ENCODE measurements at places on chromosomes 2 and 18.

DNA sequence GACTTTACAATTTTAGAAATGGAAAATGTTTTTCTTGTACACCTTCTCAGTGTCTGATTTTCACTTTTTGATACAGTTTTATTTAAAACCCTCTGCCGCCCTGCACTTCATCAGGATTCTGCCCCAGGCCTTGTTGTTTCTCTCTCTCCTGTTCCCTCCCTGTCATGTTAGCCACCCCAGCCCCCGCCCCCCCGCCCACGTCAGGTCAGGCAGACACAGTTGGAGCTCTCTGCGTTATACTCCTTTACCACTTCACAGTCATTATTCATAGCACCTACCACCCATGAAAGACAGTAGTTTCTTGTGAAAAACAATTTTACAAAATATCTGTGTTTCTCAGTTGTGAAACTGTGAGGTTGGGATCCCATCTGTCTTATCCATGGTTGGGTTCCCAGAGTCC lies 21.5 kb downstream of the ADNP2 start:
- DNase-seq: no peak

DNA sequence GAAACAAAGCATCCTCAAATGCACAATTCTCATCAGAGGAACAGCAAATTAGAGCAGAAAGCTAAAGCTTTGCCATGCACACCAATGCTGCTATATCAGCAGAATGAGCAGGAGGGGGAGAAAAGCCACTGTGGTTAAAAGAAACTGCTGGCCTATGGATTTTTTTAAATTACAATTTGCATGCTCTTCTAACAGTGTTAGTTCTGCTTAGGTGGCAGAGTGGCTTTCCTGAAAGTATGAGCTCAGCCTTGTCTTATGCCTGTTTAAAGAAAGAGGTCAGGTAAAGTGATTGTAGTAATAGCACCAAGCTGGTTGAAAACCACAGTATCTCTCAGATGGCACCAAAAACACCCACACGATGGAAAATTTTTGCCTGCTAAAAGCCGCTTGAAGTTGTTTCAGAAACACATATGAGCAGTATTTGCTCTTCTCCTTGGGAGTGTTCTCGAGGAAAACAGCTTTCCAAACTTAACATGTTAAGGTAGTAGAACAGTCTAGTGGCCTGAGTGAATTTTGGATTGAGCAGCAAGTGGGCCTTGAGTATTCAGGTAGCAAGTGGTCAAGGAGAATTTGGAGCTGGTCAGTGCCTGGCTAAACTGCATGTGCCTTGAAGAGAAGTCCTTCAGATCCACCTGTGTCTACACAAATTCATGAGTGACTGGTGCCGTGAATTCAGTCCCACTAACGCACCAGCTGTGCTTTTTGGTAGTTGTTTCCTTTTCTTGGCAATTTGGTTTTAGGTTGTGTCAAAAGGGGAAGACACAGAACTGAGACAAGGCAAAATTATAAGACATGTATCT lies 19.6 kb upstream of the NDUFV2 start:
- DNase-seq: no peak

DNA sequence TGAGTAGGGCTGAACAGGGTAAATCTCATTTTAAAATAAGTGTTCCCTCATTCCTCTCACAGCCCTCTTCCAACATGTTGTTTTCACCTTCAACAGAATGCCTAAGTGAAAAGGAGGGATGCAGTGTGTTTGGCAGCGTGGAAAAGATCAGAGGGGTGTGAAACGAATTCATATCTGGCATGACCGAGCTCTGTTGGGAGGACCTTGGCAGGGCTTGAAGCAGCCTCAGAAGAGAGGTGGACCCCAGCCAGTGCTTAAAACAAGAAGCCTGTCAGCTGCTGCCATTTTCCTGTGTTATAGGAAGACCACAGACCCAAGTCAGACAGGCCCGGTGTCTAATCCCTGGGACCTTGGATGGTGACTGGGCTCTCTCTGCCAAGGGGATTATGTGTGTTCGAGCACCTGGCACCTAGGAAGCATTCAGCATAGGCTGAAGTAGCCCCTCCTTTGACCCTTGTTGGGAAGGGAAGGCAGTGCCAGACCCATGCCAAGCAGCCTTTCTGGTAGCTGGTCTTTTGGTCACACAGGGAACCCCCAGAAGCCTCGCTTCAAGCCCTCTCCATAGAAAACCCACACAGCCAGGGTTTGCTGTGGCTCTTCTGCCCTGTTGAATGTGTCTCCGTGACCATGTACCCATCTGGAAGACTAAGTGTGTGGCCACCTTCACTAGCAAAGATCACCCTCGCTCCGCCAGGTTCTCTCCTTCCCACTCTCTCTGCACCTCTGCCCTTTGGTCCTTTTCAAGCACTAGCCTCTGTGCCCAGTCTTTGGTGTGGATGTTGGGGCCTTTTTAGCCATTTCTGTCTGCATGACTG lies 87.5 kb upstream of the ST3GAL5 start:
- DNase-seq: no peak

DNA sequence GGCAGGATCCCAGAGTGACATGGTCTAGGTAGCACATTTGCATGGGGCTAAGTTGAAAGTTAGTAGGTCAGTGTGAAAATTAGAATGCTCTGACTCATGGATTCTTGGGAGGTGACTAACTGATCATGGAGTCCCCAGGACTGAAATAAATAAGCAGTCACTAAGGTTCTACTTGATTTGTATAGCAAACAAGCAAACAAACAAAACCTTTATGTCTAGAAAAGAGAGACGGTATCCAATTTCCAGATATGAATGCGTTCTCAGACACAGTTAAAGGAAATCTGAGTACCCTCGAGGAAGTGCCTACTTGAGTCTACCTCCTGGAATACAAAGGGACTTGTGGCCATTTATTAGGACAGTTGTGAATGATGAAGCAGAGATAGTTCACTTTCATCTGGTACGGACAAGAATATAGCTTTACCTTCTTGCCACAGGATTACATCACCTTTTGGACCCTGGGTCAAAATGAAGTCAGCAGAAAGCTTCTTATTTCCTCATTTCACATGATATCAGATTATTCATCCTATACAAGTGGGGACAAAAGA lies 54.3 kb upstream of the AGPS start:
- DNase-seq: no peak

GRCh38 chr2:45769056-45769455 lies 117.6 kb downstream of the PRKCE start:
- no peak for DNase-seq

DNA sequence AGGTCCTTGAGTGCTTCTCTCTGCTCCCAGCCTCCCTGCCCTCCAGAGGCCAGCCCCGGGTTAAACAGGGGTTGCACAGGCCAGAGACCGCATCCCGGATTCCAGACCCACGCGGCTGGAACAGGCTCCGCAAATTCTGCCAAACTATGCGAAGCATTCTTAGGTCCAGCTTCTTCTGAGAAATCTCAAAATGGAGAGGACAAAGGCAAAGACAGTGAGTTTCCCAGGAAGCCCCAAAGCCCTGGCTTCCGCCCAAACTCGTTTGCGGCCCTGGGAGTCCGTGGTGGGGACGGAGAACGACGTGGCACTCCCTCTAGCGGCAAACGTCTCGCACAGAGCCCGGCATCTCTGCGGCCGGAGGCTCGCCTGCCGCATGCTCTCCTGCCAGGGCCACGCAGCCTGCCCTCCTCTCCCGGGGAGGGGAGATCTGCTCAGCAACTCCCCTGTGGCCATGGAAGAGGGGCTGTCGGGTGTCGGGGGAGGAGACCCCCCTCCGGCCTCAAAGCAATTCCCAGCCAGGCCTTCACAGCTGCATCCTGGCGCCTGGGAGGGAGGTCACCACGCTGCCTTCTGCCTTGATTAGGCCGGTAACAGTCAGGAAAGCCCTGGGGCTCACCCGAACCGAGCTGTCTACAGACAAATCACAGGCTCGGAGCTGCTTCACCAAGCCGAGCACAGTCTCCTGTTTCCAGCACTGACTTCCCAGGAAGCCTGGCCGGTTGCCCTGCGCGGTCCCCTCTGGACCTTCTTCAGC lies 33.4 kb upstream of the KLHL29 start:
- peak; percentile 60 for DNase-seq

- no peak for DNase-seq
Measured at GRCh38 chr2:108594132-108594981, 60.1 kb downstream of the LIMS1 start.

DNA sequence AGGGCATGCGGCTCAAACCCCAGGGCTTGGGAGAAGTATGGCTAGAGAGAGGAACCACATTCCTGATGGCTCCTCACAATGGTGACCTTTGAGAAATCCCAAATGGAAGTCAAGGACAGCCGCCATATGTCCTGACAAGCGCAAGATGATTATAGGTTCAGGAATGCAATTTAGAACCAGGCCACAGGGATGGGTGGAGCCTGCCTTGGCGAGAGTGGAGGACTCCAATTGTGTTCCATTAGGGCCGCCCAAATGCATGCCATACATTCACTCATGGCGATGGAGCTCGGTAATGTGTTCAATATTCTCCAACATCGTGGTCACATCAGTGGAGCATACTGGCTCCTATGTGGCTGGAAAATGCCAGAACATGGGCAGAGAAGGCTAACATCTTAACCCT lies 662.9 kb upstream of the ID2 start:
- DNase-seq: no peak

DNA sequence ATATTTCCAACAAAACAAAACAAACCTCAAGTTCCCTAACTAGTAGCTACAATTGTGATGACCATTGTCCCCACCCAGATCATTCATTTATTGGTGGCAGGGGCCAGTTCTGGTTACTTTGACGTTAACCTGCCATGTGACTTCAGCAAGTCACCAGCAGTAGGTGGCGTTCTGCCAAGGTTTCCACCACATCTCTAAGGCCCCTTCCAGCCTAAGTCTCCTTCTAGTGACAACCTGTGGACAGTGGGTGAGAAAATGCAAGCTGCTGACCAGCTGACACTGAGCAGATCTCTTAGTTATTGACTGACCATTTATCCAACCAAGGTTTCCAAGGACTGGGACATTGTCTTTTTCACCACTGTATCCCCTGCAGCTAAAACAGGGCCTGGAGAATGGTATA lies 98.4 kb downstream of the GPR39 start:
- DNase-seq: no peak

DNA sequence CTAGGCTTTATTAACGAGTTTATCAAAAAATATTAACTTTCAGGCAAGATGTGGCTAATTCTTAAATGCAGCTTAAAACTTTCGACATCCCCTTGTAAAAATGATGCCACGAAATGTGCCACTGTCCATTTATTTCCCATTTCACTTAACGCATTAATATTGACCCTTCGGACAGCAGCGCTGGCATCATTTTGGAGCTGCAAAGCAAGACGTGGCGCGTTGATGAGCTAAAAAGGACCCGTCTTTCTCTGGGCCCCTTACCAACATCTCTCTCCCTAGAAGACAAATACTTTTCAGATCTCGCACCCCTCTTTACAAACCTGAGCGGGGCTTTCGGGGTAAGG lies 367.9 kb downstream of the MTX2 start:
- no peak for DNase-seq

DNA sequence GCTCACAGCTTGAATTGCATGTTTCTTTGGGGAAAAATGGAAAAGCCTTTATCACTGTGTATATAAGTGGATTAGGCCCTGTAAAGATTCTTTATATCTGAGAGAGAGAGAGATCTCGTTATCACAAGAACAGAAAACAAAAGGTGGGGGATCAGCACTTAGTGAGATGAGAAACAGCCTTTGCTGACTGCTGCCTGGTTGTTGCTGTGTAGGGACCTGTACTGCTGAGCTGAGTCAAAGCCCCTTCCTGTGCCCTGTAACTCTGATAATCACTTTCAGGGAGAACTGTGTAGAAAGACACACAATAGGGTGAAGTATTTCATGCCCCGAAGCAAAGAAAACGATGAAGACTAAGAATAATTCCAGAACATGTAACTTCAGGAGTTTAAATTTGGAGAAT lies 30.6 kb upstream of the FAM237A start:
- no peak for DNase-seq

DNA sequence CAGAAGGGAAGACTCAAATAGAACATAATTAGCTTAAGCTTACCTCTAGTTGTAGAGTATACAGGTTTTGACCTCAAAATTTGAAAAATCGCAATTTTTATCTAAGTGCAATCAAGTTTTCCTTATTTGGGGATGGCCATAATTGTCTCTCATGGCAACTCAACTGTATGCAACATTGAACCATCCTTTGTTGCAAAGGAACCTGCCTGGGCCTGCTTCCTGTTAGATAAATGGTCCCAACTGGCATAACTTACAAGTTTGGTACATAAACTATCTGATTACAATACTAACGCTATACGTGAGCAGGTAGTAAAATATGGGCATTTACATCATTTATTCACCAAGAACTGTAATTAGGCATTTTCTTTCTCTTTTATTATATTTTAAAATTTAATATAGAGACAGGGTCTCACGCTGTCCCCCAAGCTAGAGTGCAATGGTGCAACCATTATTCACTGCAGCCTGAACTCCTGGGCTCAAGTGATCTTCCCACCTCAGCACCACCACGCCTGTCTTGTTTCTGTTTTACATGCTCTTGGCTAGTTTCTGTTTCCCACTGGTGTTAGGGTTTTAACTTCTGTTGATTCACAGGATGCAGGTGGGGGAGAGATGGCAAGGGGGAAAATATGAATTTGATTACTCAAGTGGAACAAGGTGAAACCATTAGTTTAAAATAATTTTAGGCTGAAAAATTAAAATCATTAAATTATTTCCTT lies 55.3 kb upstream of the B3GNT2 start:
- no peak for DNase-seq

DNA sequence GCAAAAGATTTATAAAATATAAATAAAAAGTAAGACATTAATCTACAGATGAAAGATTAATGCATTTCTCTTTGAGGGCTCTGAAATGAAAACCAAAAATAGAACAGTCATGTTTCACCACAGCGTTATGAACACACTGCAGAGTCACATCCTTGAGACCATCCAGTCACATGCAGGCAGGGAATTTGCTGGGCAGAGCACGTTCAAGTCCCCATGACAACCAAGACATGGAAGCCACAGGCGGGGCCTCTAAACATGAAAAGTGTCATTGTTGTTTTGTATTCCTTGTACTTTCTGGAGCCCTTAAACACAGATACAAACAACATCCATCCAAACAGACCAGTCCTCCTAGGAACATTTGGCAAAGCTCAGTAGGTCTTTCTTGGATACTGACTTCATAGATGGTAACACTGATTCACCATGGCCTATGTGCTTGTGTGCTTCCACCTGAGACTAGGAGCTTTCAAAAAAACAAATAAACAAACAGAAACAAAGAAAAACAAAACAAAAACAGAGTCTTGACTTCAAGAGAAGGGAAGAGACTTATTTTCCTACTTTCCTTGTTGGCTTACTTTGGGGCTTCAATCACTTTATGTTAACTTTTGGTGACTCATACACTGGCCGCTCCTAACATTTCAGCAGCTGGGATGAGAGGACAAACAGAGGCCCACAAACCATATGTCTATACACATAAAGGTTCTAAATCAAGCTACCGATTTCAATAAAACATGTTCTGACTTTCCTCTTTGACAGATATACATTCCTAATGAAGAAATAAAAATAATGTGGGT lies 99.5 kb upstream of the CCDC85A start:
- DNase-seq: no peak

- peak; percentile 23 for DNase-seq
Measured at GRCh38 chr2:3637692-3638455, 20.1 kb upstream of the ALLC start.
